ENCODE measurements at places on chromosomes 5 and 9.

DNA sequence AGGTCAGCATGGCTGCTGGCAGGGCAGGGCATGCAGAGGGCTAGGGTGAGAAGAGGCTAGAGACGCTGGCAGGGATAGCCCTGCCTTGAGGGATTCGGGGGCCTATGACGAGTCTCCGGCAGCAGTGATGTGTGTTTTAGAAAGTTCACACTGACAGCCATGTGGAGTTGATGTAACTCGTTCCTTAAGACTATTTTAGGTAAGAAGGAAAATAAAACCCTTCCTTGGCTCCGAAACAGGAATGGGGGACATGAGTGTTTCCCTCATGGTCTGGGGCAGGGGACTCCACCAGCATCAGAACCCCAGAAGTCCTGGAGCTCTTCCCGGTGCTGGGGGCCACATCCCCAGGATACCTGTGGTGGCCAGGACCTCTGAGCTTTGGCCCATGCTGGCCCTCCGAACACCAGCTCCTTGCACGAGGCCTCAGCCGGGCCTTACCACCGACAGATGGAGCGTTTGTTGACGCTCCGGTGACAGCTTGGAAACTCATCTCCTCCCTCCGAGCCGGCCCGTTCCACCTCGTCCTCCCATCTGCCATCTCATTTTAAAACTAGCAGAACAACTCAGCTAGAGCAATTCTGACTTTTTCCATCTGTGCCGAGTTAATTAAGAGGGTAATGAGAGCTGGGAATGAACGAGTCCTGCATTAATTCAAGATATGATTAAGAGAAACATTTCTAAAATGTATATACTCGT lies 337.7 kb downstream of the CDK5RAP2 start:
- DNase-seq: no peak

DNA sequence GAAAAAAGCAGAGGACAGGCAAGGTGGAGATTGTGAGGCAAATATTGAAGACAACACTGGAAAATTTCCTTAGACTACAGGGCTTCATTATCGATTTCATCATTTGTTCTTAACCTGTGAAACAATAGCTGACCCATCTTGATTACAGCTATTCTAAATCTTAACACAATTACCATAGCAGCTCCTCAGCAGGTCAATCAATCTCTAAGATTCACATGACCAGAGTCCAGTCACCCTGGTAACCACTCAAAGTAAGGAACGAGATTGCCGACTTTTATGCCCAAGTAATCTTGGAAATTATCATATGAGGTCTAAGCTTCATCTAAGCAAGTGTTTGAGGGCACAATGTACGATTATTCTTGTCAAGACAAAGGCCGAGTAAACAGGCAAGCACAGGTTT lies 93.8 kb downstream of the TTC39B start:
- no peak for DNase-seq

DNA sequence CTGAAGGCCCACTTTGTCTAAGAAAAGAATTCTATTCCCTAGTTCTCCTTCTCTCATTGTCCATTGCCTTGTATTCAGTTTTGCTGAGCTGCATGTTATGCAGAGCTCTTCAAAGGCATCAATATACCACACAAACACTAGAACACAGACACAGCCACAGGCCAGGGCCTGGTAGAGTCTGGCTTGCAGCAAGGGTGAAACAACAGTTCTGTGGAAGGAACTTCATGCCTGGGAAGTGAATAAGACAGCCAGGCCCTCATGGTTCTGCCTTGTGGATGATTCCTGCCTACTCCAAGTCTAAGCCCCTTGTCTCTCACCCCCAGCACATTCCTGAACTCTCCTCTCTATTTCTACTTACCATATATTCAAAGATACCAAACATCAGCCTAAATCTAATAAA lies 30.8 kb downstream of the KLHL3 start:
- DNase-seq: no peak

DNA sequence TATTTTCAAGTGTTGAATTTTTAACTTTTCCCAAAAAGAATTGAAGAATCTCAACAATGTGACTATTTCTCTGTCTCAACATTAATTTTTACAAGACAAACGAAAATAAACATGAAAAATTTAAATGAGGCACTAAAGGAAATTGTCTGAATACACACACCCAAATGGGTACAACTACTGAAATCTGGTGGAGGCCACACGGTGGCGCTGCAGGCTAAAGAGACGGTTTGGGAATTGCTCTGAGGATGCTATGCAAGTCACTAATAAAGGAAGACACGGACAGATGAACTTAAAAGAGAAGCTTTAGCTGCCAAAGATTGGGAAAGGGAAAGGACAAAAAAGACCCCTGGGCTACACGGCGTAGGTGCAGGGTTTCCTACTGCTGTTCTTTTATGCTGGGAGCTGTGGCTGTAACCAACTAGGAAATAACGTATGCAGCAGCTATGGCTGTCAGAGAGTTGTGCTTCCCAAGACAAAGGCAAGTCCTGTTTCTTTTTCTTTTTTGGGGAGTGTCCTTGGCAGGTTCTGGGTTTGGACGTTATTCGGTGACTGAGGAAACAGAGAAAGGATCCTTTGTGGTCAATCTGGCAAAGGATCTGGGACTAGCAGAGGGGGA lies at the start of gene PCDHB10:
Gene PCDHB10, plus strand, starts transcription at position 244 of the 616 bp plus-strand sequence. Its CDS starts 200 bp downstream, at position 444.
- DNase-seq: peak; percentile 72

DNA sequence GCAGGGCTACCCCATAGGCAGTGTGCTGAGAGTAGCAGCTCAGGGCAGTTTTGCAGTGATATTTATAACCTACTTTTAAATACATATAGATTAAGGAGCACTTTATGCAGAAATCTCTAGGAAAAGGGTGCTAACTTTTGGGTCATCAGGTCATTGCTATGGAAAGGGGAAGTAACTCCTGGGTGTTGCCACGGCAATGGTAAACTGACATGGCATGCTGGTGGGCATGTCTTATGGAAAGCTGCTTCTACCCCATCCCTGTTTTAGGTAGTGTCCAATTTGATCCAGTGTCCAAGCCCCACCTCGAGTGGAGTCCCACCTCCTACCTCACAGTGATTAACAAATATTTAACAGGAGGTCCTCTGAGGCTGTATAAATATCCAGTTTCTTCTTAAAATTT lies 56.8 kb upstream of the XPA start:
- DNase-seq: no peak
